ENCODE measurements at places on chromosomes 7 and 10.

DNA sequence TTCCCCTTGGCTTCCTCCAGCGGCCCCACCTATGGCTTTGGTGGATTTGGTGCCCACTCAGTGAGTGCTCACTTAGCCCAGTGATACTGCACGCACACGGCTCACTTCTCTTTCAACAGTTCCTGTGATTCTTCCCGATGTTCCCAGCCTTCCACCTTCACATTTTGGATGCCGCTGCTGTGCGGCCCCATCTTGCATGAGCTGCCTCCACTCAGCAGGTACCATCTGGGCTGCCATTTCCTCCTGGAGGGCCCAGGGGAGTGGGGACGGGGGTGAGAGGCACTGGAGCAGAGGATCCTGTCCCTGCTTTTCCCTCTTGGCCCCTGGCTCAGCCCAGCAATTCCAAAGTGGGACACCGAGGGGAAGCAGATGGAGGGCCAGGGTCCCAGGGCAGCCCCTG, 323.3 kb upstream of the ZNF32 start:
- DNase-seq = no peak

DNA sequence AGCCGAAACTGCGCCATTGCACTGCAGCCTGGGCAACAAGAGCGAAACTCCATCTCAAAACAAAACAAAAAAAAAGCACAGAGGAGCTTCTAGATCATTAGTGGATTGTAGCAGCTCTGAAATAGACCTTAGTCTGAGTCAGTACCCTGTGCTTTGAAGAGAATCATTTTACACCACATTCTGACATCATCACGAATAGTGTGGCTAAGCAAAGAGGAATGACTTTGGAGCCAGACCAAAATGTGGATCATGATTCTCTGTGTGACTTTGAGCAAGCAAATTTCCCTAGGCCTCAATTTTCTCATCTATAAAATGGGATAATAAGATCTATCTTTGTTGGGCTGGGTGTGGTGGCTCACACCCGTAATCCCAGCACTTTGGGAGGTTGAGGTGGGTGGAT, 618.9 kb downstream of the CALN1 start:
- DNase-seq = no peak

GRCh38 chr7:98348726-98349474, 52.0 kb downstream of the BAIAP2L1 start:
- DNase-seq = no peak

DNA sequence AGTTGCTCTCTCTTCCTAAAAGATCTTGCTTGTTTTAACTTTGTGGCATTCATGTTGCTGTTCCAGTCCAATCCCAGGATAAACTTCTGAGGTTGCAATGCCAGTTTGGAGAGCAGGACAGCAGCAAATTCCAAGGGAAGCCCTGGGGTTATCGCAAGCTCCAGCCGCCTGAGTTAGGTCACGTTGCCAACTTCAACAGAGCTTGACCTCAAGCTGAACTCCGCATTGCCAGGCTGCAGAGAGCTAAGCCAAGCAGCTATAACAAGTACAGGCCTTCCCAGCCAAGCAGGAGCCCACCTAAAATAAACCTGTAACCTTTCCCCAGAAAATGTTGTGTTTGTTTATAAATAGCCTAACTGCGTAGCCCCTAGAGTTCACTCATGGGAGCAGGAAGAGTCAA, 138.9 kb upstream of the LYZL1 start:
- DNase-seq = peak; percentile 66

GRCh38 chr7:41103331-41103730, 599.6 kb downstream of the INHBA start:
- no peak for DNase-seq

DNA sequence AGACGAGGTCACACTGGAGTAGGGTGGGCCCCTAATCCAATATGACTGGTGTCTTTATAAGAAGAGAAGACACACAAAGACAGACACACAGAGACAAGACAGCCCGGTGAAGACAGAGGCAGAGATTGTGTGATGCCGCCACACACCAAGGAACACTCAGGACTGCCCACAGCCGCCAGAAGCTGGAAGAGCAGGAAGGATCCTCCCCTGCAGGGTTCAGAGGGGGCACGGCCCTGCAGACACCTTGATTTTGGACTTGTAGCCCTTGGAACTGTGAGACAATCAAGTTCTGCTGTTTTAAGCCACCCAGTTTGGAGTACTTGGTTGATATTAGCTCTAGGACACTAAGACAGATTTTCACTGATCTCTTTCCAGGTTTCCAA, 72.1 kb upstream of the NANOS1 start:
- DNase-seq = no peak

DNA sequence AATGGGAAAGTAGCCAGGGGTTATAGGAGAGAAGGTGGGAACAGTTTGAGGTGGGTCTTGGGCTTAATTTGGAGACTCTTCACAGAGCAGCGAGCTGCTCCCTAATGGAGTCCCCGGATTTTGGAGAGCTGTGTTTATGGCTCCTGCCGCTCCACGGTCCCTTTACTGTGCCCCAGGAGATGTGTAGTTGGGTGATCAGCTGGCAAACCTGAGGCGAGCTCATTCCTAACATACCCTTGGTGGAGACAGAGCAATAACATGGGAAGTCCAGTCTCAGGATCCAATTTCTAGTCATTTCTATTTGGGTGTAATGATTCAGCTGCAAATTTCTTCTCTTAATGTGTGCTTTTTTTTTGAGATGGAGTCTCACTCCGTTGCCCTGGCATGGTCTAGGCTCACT, 1.5 kb downstream of the GARIN1A start:
- DNase-seq = no peak

- no peak for DNase-seq
Observed at GRCh38 chr10:1324903-1325302, 268.7 kb downstream of the WDR37 start.

GRCh38 chr7:134795231-134795630, 15.8 kb downstream of the CALD1 start:
- no peak for DNase-seq

DNA sequence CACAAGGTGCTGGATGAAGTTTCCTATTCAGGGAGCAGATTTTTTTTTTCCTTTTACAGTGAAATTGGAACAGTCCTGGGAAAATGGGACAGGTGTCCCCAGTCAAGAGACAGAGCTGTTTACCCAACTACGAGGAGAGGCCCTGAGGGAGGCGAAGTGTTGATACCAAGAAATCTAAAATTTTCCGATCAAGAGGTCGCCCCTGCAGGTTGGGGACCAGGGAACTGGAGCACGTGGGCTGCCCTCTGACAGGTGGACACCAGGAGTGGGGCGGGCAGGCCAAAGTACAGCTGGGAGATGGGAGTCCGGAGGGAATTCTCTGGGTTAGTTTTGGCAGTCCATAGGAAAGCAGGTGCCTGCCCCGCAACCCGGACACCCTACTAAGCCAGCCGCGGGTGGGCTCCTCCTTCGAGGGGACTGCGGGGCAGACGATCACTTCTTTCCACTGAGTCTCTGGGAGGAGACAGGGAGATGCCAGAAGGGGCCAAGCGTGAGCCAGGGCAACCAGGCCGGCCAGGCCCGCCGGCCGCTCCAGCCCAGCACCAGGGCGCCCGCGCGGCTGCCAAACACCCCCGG, 965 bp upstream of the CAMK1D start:
- no peak for DNase-seq

GRCh38 chr10:484441-484924, 205.0 kb downstream of the DIP2C start:
- no peak for DNase-seq

GRCh38 chr7:155965010-155965409, 152.7 kb upstream of the SHH start:
- no peak for DNase-seq

GRCh38 chr10:82564353-82565196, 689.6 kb downstream of the NRG3 start:
- no peak for DNase-seq

GRCh38 chr7:87445897-87446296, 29.6 kb downstream of the ABCB4 start:
- DNase-seq = no peak

DNA sequence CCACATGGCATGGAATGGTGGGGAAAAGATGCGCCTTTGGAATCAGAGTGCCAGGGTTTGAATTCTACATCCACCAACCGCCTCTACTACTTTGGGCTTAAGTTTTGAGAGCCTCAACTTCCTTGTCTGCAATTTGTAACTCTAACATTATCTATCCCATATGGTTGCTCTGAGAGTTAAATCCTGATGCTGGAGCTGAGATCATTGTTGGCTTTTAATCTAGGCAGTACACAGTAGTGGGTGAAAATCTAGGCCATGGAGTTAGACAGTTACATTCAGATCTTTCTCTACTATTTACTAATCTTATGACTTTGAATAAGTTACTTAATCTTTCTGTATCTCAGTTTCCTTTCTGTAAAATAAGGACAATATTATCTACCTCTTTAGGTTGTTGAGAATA, 149.7 kb upstream of the AOAH start:
- no peak for DNase-seq

DNA sequence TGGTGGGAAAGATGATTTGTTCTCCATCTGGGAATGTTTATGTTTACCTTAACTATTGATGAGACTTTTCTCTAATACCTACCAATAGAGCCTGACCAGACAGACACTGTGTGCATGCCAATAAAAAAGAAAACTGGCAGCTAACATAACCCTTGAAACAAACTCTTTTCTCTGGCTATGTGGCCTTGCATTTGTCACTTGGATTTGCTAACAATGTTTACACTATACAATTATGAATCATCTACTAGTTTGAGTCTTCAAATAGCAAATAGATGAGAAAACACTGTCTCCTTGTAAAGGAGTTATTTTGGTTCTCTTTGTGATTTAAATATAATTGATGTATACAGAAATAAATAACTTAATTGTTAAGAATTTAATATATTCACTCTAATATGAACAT, 273.1 kb downstream of the SEMA3D start:
- no peak for DNase-seq

DNA sequence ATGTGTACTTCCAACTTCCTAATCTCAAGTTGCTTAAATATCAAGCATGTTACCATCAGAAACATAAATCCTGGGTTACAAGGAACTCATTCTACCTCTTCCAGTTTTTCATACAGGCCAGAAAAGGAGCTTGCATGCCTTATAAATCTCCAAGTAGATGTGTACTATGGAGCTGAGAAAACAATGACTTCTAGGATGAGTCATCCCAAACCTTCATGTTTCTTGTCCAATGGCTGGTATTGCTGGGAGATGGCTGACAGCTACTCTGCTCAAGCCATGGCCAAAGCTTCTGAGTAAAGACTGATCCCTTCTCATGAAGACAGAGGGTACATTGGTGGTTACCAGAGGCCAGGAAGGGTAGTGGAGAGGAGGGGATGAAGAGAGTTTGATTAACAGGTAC, 8.6 kb downstream of the RAPGEF5 start:
- peak; percentile 63 for DNase-seq
